Activated T-helper 2 cell treated with anti-CD3 and anti-CD28 coated beads, Interferon-gamma antibody, Interleukin-2, Interleukin-4, amounts not matched to agents 10 μg/mL and 5 μg/mL and 100 μg/mL, durations not matched to agents 14 hours and 24 hours and 36 hours (primary cell): ENCODE measurements at places on chromosomes 1 and 21. TPM values are rescaled to one million over a fixed set of nuclear protein-coding genes. Genes with fewer than 3 reads are reported as not detected.

DNA sequence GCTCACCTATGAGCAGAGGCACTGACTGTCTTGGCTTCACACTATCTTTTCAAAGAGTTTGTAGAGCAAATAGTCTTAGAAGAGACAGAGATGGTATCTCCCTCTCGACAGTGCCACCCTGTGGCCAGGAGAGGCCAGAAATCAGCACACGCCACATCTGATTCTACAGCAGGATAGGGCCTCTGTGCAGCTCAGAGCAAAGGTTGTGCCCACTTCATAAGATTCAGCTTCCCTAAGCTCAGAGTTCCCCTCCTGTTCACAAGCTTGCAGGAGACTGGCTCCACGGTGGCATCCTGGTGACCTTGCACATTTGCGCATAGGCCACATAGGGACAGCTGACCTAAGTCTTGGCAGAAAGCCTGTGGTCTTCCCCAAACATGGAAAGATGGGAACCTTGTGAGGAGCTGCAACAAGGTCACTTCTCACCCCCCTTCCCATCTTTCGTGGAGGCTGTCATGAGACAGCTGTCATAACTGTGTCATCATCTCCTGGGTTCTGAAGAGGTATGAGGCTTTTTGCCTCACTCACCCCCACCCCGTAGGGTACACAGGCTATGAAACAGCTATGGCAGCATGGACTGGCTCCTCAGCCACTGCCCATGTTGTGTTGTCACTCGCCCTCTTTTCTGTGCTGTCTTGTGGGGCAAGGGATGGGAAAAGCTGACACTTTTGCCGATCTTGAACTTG lies 3.0 kb downstream of the ITLN2 start:
- DNase-seq, result peak; percentile 59

DNA sequence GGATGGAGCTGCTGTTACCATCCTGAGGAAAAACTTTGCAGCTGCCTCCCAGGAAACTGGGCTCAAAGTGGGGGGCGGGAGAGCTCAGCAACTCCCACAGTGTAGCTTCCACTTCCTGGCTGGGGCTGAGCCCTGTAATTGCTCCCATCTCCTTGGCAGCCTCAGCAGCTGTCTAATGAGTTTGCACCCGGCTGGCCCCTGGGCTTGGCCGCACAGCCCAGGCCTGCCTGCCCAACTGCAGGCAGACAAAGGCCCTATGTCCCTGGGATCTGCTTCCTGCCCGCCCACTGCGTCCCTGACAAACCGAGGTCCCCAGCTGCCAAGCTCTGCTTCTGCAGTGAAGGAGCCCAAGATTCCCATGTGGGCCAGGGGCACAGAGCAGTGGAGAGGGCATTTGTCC lies 30.1 kb downstream of the EDN2 start:
- no peak for DNase-seq

Gene AGT
- not detected in 2 replicates for total RNA-seq

Gene FAM72B
- total RNA-seq, result 22.6 and 23.1 TPM in 2 replicates

Gene S100A1
- not detected in 2 replicates for total RNA-seq

DNA sequence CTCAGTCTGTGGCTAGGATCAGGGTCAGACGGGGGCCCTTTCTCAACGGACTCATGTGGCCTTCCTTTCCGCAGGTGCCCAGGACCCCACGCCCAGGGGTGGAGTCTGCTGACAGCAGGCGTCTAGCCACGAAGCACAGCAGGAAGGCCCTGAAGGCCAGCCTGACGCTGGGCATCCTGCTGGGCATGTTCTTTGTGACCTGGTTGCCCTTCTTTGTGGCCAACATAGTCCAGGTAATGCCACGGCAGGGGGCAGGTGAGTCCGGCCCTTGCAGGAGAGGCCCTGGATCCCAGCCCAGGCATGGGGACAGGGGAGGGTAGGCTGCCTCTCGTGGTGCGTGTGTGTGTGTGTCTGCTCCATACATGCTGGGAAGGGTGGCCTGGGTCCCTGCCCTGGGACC lies 13.8 kb downstream of the HTR6 start:
- DNase-seq, result no peak

- no peak for DNase-seq
Observed at GRCh38 chr1:6956488-6957159, 171.4 kb downstream of the CAMTA1 start.

Gene PRUNE1
- total RNA-seq, result 15.1 and 15.5 TPM in 2 replicates

GRCh38 chr21:43269440-43269839 lies 100.6 kb downstream of the CRYAA start:
- DNase-seq, result no peak

- DNase-seq, result no peak
Observed at GRCh38 chr1:80450711-80451110, 1350.0 kb upstream of the ADGRL2 start.

Gene ADCY10
- total RNA-seq, result 0.07 and 0.09 TPM in 2 replicates

DNA sequence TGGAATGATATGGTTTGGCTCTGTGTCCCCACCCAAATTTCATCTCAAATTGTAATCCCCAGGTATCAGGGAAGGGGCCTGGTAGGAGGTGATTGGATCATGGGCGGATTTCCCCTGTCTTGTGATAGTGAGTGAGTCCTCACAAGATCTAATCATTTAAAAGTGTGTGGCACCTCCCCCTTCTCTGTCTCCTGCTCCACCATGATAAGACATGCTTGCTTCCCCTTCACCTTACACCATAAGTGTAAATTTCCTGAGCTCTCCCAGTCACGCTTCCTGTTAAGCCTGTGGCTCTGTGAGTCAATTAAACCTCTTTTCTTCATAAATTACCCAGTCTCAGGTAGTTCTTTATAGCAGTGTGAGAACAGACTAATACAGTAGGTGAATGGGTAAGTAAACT lies 109.3 kb downstream of the DMRTB1 start:
- no peak for DNase-seq

Gene CAPN9
- not detected in 2 replicates for total RNA-seq

Gene SEC16B
- total RNA-seq, result not detected in 2 replicates

GRCh38 chr1:165988817-165989216 lies 161.4 kb downstream of the UCK2 start:
- no peak for DNase-seq

Gene PPM1J
- total RNA-seq, result 0.59 and 0.67 TPM in 2 replicates

DNA sequence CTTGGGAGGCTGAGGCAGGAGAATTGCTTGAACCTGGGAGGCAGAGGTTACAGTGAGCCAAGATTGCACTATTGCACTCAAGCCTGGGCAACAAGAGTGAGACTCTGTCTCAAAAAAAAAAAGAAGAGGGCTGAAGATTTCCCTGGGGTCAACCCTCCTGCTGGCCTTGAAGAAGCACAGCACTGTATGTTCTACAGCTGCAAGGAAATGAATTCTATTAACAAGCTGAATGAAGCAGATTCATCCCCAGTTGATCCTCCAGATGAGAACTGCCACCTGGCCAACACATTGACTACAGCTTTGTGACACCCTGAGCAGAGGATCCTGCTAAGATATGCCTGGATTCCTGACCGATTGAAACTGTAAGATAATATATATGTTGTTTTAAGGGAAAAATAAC lies 129.5 kb downstream of the ADSS2 start:
- no peak for DNase-seq

GRCh38 chr1:245074232-245074747 lies 80.5 kb upstream of the KIF26B start:
- no peak for DNase-seq

DNA sequence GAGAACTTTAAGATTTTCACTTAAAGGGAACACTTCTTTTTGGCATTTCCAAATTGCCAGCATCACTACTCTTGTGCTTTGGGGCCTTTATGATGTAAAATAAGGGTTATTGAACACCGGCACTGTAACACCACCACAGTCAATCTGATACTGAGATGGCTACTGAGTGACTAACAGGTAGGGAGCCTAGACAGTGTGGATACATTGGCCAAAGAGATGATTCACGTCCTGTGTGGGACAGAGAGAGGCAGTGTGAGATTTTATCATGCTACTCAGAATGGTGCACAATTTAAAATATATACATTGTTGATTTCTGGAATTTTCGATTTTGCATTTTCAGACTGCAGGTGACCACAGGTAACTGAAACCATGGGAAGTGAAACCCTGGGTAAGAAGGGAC lies 261.6 kb downstream of the SPATA17 start:
- no peak for DNase-seq

Gene GUCA2B
- total RNA-seq, result not detected in 2 replicates
